Activated CD4-positive, alpha-beta T cell treated with anti-CD3 and anti-CD28 coated beads, Interleukin-2, amount 50 U/mL, for 4 hours (primary cell): ENCODE measurements at places on chromosomes 16 and 17.

GRCh38 chr17:8832711-8833352 is 33.7 kb upstream of the MFSD6L start:
- DNase-seq = peak; percentile 10

DNA sequence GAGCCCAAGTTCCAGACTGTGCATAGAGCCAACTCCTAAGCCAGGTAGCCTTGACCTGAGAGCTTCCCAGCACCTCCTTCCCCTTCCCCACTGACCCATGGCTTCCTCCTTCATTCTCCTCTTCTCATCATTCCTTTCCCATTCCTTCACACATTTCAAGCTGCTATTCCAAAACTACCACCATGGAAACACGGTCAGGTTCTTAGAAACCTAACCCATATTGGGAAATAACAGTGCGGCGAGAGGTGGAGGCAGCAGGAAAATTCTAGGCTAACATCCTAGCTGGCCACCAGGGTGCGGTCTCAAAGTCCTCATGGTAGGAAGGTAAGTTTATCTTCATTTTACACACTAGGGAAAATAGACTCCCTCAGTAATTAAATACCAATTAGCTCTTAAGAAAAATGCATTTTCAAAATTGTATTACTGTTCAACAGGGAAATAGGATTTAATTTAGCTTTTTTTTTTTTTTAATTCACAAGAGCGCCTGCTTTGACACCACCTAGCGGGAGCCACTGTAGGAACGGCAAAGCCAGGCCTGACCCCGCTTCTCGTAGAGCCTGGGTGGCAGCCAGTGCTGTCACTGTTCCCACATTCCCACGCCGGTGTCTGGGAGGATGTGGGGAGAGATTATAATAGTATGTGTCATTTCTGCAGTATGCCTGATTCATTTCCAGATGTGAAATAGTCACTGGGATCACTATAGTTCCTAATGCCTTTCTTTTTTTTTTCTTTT is 14.0 kb upstream of the SPHK1 start:
- DNase-seq = no peak

GRCh38 chr16:5025171-5025632 is 8.5 kb downstream of the NAGPA start:
- no peak for DNase-seq

- no peak for DNase-seq
Measured at GRCh38 chr16:104928-105327, 26.9 kb downstream of the MPG start.

DNA sequence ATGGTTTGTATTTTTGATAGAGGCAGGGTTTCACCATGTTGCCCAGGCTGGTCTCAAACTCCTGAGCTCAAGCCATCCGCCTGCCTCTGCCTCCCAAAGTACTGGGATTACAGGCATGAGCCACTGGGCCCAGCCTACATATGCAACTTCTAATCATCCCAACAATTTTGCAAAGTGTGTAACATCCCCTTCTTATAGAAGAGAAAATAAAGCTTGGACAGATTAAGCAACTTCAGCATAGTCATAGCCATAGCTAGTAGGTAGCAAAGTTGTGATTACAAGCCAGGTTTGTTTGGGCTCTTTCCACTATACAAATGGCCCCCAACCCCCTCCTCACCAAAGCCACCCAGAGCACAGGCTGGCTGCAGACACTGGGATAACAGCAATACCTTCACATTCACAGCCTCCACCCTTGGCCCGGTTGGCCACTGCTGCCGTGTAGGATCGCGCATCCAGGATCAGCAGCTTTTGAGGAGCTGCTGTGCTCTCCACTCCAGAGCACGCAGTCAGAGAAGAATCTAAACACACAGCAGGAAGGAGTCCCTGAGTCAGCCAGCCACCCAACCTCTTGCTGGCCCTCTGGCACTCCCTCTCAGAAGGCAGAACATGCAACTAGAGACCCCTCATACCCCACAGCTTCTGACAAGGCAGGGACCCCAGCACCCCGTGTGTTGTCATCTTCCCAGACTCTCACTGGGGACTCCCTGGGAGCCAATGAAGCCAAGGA is 7.9 kb downstream of the MTMR4 start:
- DNase-seq = no peak

- no peak for DNase-seq
Measured at GRCh38 chr17:8145811-8146210, 6.4 kb downstream of the PER1 start.

DNA sequence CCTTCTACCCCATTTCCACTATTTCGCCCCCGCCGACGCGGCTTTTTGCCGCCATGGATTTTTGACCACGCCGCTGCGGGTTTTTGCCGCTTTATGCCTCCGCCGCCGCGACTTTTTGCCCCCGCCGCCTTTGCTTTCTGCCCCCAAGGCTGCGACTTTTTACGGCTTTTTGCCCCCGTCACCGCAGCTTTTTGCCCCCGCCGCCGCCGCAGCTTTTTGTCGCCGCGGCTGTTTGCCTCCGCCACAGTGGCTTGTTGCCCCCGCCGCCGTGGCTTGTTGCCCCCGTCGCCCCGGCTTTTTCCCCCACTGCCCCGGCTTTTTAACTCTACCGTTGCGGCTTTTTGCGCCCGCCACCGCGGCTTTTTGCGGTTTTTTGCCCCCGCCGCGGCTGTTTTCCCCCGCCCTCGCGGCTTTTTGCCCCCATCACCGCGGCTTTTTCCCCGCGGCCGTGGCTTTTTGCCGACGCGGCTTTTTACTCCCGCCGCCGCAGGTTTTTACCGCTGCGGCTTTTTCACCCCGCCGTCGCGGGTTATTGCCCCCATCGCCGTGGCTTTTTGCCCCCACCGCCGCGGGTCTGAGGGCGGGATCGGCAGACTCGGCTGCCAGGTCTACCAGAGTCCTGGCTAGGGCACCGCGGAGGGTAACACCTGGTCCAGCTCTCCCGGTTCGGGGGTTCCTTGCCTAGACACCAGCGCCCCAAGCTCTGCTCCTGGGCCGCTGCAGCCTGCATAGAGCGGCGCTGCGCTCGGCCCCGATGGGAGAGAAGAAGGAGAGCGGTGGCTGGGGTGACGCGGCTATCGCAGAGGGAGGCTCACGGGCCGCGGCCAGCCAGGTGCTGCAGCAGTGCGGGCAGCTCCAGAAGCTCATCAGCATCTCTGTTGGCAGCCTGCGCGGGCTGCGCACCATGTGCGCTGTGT is 562.7 kb upstream of the WSB1 start:
- DNase-seq = no peak

- no peak for DNase-seq
Measured at GRCh38 chr17:27295945-27296344, 2.0 kb downstream of the WSB1 start.

DNA sequence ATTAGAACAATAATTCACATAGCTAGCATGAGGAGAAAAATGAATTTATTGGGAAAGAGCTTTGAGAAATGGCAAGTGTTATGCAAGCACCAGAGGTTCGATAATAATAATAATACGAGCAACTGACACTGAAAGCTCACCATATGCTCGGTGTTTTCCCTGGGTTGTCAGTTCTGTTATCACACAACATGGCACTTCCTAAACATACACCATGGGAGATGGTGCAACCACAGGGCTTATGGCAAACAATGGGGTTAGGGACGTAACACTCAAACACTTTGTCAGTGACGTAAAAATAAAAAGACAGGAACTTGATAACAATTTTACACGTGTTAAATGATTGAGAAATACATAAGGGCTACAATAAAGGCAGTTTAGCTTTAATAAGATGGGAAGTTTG is 23.7 kb downstream of the OR1D5 start:
- no peak for DNase-seq
